ENCODE measurements at places on chromosomes 1 and 21.

- DNase-seq: no peak
Measured at GRCh38 chr1:234311414-234311813, 61.8 kb upstream of the COA6 start.

DNA sequence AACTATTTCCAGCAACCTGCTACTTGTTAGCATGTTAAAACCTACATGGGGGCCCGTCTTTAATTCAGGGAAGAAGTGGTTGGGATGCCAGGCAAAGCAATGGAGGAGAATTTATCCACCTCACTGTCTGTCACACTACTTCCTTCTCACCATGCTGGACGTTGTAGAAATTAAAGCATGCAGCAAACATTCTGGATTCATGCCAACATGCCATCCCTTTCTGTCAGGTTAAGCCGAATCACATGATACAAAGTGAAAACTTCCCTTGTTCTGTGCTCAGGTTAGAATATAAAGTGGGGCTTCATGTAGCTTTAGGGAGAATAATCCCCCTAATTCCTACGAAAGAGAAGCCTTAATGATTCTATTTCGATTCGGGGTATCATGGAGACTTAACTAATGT lies 95.5 kb downstream of the ERG start:
- no peak for DNase-seq

DNA sequence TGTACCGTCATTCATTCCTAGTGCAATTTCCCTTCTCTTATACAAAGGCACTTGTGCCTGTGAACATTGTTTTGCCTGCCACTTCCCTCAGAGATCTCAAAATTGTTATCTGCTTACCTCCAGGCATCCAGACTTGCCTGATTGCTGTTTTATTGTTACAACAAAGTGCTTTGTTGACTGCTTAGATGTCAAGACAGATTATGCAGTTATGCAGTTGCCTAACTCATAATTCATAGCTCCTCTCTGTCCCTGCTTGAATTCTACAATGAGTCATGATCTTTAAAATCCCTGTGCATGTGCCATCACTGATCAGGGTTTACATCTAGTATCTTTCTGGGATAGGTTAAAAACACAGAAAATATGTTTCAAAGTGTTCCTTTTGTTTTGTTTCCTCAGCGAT lies 24.5 kb downstream of the CXADR start:
- DNase-seq: no peak

GRCh38 chr1:31227891-31228568 lies 11.7 kb downstream of the NKAIN1 start:
- DNase-seq: no peak

Measured in RCC 7860 (cell line).